ENCODE measurements at places on chromosomes 6 and 20. TPM values are rescaled to one million over a fixed set of nuclear protein-coding genes. Genes with fewer than 3 reads are reported as not detected.

SLC25A27 gene
- total RNA-seq = 20.7 TPM

CLVS2 gene
- not detected for total RNA-seq

GJA10 gene
- not detected for total RNA-seq

LMBRD1 gene
- total RNA-seq = 52.9 TPM

SMPD2 gene
- total RNA-seq = 3.6 TPM

NKX2-4 gene
- not detected for total RNA-seq

ETV7 gene
- total RNA-seq = 0.44 TPM

SRXN1 gene
- total RNA-seq = 23.2 TPM

ZNF343 gene
- 10.4 TPM for total RNA-seq

KIF6 gene
- total RNA-seq = not detected

MYLK4 gene
- 1.1 TPM for total RNA-seq

CLIC5 gene
- total RNA-seq = 15.2 TPM

TBC1D32 gene
- 4.4 TPM for total RNA-seq

PTP4A1 gene
- total RNA-seq = 25.8 TPM

RBM12 gene
- 35.4 TPM for total RNA-seq

RBM24 gene
- total RNA-seq = 0.44 TPM

TRIM15 gene
- total RNA-seq = not detected

ZC3H12D gene
- total RNA-seq = 1.8 TPM

TP53TG5 gene
- not detected for total RNA-seq

IER3 gene
- total RNA-seq = 3.8 TPM

MUCL3 gene
- total RNA-seq = not detected

PARD6B gene
- total RNA-seq = 1.9 TPM

HLA-DRB1 gene
- total RNA-seq = 51.1 TPM

ADAM33 gene
- 36.2 TPM for total RNA-seq

NNAT gene
- 24.4 TPM for total RNA-seq

PAK1IP1 gene
- total RNA-seq = 23.8 TPM

GABRR2 gene
- total RNA-seq = 1.4 TPM

PXDC1 gene
- 116 TPM for total RNA-seq

SCUBE3 gene
- 0.22 TPM for total RNA-seq

DLL1 gene
- 11.9 TPM for total RNA-seq

C6orf15 gene
- total RNA-seq = not detected

DPPA5 gene
- not detected for total RNA-seq

C20orf144 gene
- total RNA-seq = not detected

MOXD1 gene
- 1.5 TPM for total RNA-seq

SLC12A5 gene
- not detected for total RNA-seq

SMLR1 gene
- total RNA-seq = not detected

FAM217A gene
- total RNA-seq = not detected

TTK gene
- total RNA-seq = 2.7 TPM

GPR6 gene
- total RNA-seq = not detected

Data from subcutaneous adipose tissue (tissue), 4 donors.